Activated naive CD8-positive, alpha-beta T cell treated with anti-CD3 and anti-CD28 coated beads for 36 hours (primary cell): ENCODE measurements at places on chromosomes 4 and X.

- H3K4me3 ChIP-seq = no peak overlapping the region
- DNase-seq = no peak
- H3K27ac ChIP-seq = no peak overlapping the region
- H3K4me1 ChIP-seq = no peaks in the 10 kb centered on the region
- H3K27me3 ChIP-seq = no peaks in the 10 kb centered on the region
Measured at GRCh38 chrX:29487214-29487613, 728.1 kb upstream of the MAGEB2 start.

GRCh38 chr4:177671387-177671786, 229.2 kb upstream of the AGA start:
- H3K4me1 ChIP-seq = no peaks in the 10 kb centered on the region
- DNase-seq = no peak
- no peaks in the 10 kb centered on the region for H3K27me3 ChIP-seq

DNA sequence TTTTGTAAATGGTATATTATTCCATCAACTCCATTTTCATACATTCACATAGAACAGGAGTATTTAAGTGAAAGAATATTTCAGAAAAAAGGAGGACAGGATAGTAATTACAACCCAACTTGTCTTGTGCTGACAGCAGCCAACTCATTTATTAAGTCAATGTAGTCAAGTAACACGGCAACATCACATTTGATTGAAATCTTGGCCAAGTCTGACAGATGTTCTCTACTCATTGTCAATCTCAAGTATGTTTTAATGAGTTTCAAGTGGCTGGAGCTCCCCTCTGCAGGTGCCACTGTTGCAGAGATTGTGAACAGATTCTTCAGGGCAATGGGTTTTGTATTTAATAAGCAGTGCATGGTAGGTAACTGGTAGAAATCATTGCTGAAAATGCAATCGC, 332.5 kb downstream of the C4orf33 start:
- no peaks in the 10 kb centered on the region for H3K36me3 ChIP-seq
- no peaks in the 10 kb centered on the region for H3K27me3 ChIP-seq
- no peaks in the 10 kb centered on the region for H3K4me1 ChIP-seq

- no peaks in the 10 kb centered on the region for H3K27me3 ChIP-seq
- DNase-seq = no peak
- no peak overlapping the region for H3K27ac ChIP-seq
- H3K4me1 ChIP-seq = no peaks in the 10 kb centered on the region
- no peak overlapping the region for H3K4me3 ChIP-seq
Measured at GRCh38 chrX:145727476-145727875, 90.2 kb upstream of the SLITRK2 start.

DNA sequence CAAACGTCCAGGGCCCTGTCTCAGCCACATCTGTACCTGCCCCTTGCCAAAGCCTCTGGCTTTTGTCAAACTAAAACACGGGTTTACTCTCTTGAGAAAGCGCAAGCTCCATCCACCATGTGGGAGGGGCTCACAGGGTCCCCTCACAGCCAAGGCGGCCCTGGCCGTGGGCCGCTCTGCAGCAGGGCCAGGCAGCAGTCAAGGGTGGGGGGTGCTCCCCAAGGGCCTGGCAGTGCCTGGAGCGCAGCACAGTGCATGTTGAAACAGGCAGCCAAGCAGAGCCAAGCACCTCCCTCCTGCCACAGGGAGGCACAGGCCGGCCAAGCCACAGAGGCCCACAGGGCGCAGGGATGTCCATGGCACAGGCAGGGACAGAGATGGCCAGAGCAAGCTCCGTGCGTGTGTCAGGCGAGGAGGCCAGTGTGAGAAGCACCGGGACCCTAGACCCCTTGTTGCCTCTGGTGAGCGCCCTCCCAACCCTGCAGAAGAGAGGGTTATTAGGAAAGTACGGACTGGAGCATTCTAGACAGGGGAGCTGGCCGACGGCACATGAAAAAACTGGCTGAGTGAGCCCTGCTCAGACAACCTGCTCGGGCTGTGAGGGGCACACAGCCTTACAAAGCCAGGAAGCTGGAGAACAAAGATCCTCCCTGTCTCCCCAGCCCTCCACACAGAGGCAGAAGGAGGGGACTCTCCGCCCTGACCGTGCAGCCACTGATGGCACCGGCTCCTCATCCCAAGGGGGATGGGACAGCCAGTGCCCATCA, 39.0 kb downstream of the FAM53A start:
- peaks cover 3% of the 10 kb centered on the region for H3K4me1 ChIP-seq
- no peaks in the 10 kb centered on the region for H3K27me3 ChIP-seq
- peaks cover 1% of the 10 kb centered on the region for H3K36me3 ChIP-seq

- no peaks in the 10 kb centered on the region for H3K4me1 ChIP-seq
- no peaks in the 10 kb centered on the region for H3K36me3 ChIP-seq
- DNase-seq = no peak
- no peak overlapping the region for H3K27ac ChIP-seq
- no peak overlapping the region for H3K4me3 ChIP-seq
Measured at GRCh38 chr4:142961866-142962265, 115.8 kb upstream of the INPP4B start.

DNA sequence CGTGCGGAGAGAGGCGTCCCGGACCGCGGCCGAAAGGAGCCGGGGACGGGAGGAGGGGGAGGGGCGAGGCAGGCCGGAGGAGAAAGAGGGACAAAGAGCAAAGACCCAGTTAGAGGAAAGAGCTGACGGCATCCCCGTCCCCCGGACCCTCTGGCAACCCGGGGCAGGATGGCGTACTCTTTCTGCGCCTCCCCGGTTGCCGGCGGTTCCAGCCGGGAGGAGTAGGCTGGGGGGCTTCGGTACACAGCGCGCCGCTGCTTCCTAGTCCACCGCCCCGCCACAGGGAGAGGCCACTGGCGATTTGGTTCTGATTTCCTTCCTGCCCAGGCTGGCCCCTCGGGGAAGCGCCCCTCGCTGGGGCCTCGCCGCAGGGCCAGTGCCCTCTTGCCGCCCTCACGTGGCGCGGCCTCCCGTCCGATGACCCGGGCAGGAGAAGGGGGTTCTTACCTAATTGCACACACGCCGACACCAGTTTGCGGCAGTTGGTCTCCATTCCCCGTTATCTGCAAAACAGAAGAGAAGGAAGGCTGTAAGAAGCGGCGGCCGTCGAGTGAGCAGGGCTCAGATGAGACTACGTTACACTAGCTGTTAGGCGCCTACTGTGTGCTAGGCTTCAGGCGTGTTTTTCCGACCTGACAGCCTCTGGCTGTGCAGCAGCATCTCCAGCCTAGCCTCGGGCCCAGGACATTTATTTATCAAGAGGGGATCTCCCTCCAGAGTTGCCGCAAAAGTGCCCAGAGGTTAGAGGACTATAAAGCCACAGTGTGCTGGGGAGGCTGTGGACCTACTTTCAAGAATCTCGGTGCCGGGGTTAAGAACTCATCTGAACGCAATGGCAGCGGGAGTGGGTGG, 9.9 kb upstream of the PITX2 start:
- peaks cover 97% of the 10 kb centered on the region for H3K27me3 ChIP-seq
- no peak for DNase-seq
- no peak overlapping the region for H3K27ac ChIP-seq
- peaks cover 15% of the 10 kb centered on the region for H3K36me3 ChIP-seq
- peaks cover 18% of the 10 kb centered on the region for H3K4me1 ChIP-seq
- H3K4me3 ChIP-seq = peak overlapping the region; percentile 4

- no peak for DNase-seq
- H3K36me3 ChIP-seq = no peaks in the 10 kb centered on the region
- no peak overlapping the region for H3K4me3 ChIP-seq
- no peaks in the 10 kb centered on the region for H3K4me1 ChIP-seq
Measured at GRCh38 chr4:53777244-53777984, 186.1 kb upstream of the LNX1 start.
